ENCODE measurements at places on chromosomes 12 and 14. TPM values are rescaled to one million over a fixed set of nuclear protein-coding genes. Genes with fewer than 3 reads are reported as not detected.

KRT6C gene
- total RNA-seq = 29.5 TPM

LRRK2 gene
- total RNA-seq = 0.24 TPM

KRT74 gene
- not detected for total RNA-seq

NELL2 gene
- 1.0 TPM for total RNA-seq

TMEM63C gene
- total RNA-seq = 8.3 TPM

JAG2 gene
- total RNA-seq = 75.2 TPM

PGF gene
- 24.9 TPM for total RNA-seq

NABP2 gene
- total RNA-seq = 18.3 TPM

KRT7 gene
- total RNA-seq = 2,215 TPM

FOXM1 gene
- 49.9 TPM for total RNA-seq

TOMM20L gene
- not detected for total RNA-seq

KRT83 gene
- 5.9 TPM for total RNA-seq

C12orf42 gene
- total RNA-seq = not detected

VEZT gene
- total RNA-seq = 113 TPM

PLCZ1 gene
- total RNA-seq = 0.67 TPM

TGM1 gene
- 7.5 TPM for total RNA-seq

POTEM gene
- total RNA-seq = not detected

CLEC14A gene
- total RNA-seq = not detected

GLI1 gene
- under 0.01 TPM for total RNA-seq

KCNMB4 gene
- total RNA-seq = 1.0 TPM

GLS2 gene
- 6.5 TPM for total RNA-seq

B3GNT4 gene
- 0.67 TPM for total RNA-seq

CAPZA3 gene
- not detected for total RNA-seq

OTOGL gene
- total RNA-seq = 0.17 TPM

TAS2R20 gene
- total RNA-seq = 1.7 TPM

LMO3 gene
- not detected for total RNA-seq

CNTN1 gene
- 29.7 TPM for total RNA-seq

SCYL2 gene
- total RNA-seq = 58.7 TPM

LRRC43 gene
- total RNA-seq = 0.66 TPM

LTB4R gene
- 6.8 TPM for total RNA-seq

UNC79 gene
- total RNA-seq = 0.33 TPM

PTGDR gene
- total RNA-seq = not detected

OVCH1 gene
- total RNA-seq = 0.67 TPM

TEX52 gene
- total RNA-seq = not detected

IQSEC3 gene
- not detected for total RNA-seq

SLC24A4 gene
- total RNA-seq = not detected

TPH2 gene
- total RNA-seq = not detected

SLC16A7 gene
- 27.3 TPM for total RNA-seq

FAM90A1 gene
- total RNA-seq = not detected

CSRP2 gene
- 21.0 TPM for total RNA-seq

CLEC4C gene
- total RNA-seq = not detected

IFI27 gene
- total RNA-seq = 1.3 TPM

NXPH4 gene
- 5.3 TPM for total RNA-seq

PRKD1 gene
- 6.3 TPM for total RNA-seq

ADCY4 gene
- total RNA-seq = 0.21 TPM

RNASE3 gene
- total RNA-seq = not detected

ARMH4 gene
- total RNA-seq = 3.3 TPM

CLEC7A gene
- total RNA-seq = not detected

PTPRR gene
- total RNA-seq = not detected

CLEC1B gene
- total RNA-seq = not detected

GNS gene
- 135 TPM for total RNA-seq

All from mammary epithelial cell (primary cell).